ENCODE measurements at places on chromosomes 12 and 14.

- DNase-seq: no peak
These were observed 12.0 kb downstream of the MGP start for GRCh38 chr12:14873440-14874185.

- DNase-seq: no peak
These were observed 8.7 kb downstream of the A2ML1 start for GRCh38 chr12:8831116-8831515.

- no peak for DNase-seq
These were observed 14.8 kb downstream of the MAPK1IP1L start for GRCh38 chr14:55066223-55066622.

DNA sequence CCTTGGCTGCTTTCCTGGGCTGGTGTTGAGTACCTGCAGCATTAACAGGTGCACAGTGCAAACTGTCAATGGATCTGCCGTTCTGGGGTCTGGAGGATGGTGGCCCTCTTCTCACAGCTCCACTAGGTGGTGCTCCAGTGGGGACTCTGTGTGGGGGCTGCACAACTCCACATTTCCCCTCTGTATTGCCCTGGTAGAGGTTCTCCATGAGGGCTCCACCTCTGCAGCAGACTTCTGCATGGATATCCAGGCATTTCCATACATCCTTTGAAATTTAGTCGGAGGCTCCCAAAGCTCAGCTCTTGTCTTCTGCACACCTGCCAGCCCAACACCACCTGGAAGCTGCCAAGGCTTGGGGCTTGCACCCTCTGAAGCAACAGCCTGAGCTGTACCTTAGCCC, 198.6 kb downstream of the GXYLT1 start:
- no peak for DNase-seq

GRCh38 chr12:46478123-46478522, 105.5 kb upstream of the SLC38A2 start:
- DNase-seq: no peak

GRCh38 chr14:86799244-86799647, 1193.7 kb downstream of the GALC start:
- DNase-seq: no peak

DNA sequence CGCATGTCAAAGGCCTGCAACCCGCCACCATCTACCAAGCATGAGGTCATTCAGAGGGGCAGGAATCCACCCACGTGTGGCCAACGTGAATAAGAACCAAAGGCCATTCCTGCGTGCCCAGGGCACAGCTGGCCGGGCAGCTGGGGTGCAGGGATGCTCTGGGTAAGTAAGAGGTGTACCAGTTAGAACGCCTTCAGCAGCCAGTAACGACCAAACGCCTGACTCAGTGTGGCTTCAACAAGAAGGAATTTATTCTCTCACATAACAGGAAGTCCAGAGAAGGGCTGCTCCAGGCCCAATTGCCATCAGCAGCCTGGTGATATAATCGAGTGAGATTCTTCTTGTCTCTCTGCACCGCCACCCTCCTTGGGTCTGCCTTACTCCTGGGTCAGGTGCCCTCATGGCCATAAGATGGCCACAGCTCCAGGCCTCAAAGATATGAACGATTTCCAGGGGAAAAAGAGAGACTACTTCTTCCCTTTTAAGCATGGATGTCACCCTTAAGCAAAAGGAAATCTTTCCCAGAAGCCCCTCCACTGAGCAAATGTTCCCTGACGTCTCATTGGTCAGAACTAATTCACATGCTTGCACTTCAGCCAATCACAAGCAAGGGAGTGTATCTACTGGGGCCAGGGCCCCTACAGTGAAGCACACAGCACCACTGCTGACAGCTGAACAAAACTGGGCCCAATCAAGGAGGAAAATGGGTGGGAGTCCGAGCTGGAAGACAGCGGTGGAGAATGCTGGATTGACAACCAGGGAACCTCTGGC, 7.3 kb downstream of the TTC7B start:
- no peak for DNase-seq

DNA sequence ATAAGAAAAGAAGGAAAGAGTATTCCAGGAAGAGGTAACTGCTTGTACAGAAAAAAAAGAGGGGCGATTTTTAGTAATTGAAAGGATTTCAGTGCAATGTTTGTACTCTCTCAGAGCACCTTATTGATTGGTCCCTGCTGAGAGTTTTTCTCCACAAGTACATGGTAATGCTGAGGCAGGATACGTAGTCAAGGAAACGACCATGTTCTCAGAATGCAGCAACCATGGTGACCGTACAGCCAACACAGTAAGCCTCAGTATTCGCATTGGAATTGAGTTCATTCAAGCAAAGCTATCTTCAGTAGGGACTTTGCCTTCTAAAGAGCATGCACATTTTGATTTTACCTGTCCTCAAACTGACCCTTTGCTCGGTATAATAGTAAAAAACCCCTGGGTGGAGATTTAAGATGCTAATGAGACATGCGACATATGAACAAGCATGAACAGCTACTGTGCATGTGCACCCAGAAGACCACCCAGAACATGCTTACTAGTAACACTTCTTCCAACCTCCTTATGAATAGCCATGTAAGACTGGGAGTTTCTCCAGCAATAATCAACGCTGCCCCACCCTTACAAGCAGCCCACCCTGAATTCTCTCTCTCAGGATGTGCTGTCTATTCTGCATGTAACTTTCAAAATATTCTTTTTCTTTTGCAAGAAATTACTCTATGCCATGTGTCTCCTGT, 6.2 kb upstream of the SLC41A2 start:
- DNase-seq: no peak

- DNase-seq: peak; percentile 42
These were observed at the start of gene INF2 for GRCh38 chr14:104689109-104689880. Gene INF2, plus strand, starts transcription at chr14:104689618. Its CDS starts 11,748 bp downstream, at chr14:104701366.

GRCh38 chr14:22112004-22112403, 438.4 kb upstream of the OR4E1 start:
- DNase-seq: peak; percentile 41

DNA sequence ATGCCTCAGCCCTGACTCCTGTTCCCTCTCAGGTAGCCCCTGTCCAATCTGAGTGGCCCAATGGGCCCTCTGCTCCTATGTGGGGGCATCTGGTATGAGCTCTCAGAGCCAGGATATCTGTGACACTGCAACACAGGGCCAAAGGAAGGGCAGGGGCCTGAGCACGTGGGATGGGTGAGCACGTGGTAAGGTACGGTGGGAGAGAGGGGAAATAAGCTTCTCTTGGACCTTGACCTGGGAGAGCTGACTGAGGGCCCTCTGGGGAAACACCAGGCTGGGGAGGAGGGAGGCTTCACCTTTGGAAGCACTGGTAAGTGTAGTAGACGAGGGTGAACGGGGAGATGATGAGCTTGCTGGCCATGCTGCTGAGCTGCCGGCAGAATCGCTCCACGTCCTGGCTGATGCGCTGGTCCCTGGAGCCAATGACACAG, 6.7 kb downstream of the ABCD4 start:
- DNase-seq: no peak

DNA sequence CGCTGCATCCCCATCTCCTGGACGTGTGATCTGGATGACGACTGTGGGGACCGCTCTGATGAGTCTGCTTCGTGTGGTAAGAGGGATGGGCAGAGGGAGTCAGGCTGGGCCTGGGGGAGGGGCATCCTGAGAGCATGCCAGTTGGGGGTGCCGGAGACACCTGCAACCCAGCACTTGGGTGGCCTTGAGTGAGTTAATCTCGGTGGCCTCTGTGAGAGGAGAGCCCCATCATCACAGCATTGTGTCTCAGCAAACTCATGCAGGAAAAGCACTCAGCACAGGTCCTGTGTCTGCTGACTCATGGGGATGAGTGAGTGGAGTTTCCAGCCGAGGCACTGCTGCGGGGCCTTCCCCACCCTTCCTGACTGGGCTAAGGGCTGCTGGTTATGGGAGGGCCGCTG, 19.6 kb upstream of the LRP1-AS start:
- no peak for DNase-seq

- DNase-seq: no peak
These were observed 31.9 kb downstream of the ERG28 start for GRCh38 chr14:75628816-75629215.

GRCh38 chr12:109160433-109160832, 44.0 kb downstream of the ACACB start:
- DNase-seq: no peak

DNA sequence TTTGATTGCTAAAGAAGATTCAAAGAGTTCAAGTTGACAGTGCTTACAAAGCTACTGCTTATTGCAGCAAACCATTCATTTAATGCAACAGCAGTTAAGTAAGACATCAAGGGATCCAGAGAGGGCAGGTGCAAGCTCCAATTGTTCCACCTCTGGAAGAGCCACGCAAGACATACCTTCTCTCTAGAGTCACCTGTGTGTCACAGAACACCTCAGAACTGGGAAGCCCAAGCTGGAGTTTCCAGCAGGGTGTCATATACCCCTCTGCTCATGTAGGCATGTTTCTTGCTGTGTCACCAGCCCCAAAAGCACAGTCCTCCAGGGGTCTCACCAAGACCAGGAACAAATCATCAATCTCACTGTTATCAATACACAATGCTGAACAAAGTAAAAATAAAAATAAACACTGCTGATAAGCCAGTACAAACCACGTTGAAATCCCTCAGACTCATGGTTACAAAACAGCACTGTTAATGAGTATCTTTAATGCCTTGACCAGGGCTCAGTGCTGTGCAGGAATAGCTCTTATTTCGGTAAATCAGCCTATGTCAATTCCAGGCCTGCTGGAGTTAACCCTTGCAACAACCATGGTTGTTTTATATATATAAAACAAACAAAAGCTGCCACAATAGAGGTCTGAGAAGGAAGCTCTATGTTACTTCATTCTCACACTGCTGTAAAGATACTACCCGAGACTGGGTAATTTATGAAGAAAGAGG, 37.4 kb upstream of the BATF start:
- DNase-seq: no peak

DNA sequence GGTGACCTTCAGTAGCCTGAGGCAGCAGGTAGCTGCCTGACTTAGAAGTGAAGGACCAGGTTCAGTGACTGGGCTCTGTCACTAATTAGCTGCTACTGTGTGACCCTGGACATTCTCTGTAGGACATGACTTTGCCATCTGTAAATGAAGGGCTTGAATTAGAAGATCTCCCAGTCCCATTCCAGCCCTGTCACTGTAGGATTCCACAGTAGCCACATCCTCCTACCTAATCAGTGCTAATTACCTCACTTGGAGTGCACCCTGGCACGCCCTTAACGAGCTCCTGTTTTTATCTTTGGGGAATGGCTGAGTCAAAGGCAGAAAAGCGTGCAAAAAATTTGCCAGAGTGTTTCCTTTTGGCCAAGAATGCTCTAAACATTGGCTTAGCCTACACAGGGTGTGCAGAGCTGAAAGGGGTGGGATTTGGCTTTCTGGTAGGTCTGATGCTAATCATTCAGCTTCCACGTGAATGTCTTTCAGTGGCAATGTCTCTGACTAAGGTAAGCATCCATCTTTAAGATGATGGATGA, 6.8 kb downstream of the NTF3 start:
- no peak for DNase-seq

- no peak for DNase-seq
These were observed 231.0 kb upstream of the ATP2B1 start for GRCh38 chr12:89939522-89940215.

DNA sequence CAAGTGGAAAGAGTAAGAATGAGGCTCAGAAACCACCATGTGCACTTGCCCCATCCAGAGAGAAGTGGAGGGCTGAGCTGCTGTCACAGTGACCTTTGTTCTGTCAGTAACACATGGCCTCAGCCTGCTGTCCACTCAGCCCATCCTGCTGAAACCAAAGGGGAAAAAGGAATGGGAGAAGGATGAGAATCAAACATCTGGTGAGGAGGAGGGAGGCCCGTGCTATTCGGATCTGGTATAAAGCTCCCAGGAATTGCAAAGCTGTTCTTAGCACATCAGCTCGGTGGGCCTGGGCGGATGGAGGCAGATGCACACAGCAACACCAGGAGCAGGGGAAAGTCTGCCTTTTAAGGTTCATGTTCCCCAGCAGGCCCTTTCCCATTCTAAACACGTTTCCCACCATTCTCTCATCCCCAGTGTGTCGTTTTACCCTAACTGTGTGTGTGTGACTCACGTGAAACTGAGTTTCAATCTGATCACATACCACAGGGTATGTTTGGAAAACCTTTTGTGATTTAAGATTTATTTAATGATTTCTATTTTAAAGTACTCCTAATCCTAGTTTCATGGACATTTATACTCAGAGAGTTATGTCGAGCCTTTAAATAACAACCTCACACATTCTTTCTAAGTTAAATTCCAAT, 36.8 kb downstream of the RTRAF start:
- no peak for DNase-seq

DNA sequence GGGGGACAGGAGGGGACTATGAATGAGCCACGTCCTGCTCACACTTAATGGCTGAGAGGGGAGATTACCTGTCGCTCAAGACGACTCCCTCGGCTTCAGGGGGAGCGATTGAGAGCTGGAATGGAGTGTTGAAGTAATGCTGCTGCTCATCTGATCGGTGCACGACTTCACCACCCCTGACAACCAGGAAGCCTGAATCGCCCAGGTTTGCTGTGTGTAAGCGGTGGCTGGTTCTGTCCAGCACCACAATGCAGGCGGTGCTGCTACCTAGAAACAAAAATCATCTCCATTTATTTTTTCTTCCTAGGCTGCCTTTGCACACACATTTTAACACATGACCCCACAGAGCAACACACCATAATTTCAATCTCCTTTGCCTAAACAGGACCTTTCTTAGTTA, 37.3 kb downstream of the PPTC7 start:
- DNase-seq: no peak

DNA sequence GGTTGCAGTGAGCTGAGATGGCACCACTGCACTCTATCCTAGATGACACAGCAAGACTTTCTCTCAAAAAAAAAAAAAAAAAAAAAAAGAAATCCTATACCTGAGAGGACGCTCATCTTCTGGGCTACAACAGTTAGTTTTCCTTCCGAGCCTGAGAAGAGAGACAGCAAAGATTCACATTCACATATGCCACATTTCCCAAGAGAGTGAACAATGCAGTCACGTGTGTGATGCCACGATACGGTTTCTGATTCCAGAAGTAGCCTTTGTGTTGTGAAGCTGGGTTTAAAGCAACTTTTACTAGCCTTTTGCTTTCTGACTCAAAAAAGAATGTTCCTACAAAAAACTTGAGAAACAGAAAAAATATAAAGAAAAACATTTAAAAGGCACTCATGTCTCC, 19.5 kb downstream of the GCN1 start:
- DNase-seq: no peak

GRCh38 chr12:111870706-111871105, 28.7 kb downstream of the MAPKAPK5 start:
- DNase-seq: no peak

- DNase-seq: peak; percentile 82
These were observed 279.1 kb downstream of the TTC6 start for GRCh38 chr14:37874429-37875109.

DNA sequence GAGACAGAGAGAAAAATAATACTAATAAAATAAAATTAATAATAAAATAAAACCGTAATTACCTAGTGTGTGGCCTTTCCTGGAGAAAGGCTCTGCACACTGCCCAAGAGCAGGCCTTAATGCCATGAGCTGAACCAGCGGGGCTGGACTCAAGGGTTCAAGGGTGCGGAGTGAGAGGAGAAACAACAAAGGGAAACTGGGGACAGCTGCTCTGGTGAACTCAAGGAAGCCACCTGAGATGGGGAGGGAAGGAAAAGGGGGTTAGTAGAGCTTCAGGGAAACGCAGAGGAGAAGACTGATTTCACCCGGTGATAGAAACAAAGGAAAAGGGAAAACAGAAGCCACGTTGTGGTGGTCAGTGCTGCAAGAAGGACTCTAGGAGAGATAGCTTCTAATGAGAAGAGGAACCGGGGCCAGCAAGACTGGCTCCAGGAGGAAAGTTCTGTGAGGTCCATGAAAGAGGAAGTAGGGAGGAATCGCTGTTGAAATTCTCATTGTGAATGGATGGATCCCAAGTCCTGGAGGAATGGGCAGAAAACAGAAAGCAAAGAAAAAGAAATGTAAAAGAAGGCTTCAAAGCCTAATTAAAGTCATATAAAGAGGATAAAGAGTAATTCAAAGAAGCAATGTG, 48.3 kb upstream of the BCL2L14 start:
- DNase-seq: no peak
